ENCODE measurements at places on chromosomes 7 and 10. TPM values are rescaled to one million over a fixed set of nuclear protein-coding genes. Genes with fewer than 3 reads are reported as not detected.

GRCh38 chr7:8177109-8177933, 84.6 kb downstream of the ICA1 start:
- H3K27me3 ChIP-seq, result no peaks in the 10 kb centered on the region
- H3K36me3 ChIP-seq, result no peaks in the 10 kb centered on the region
- H3K4me1 ChIP-seq, result peaks cover 41% of the 10 kb centered on the region
- H3K4me3 ChIP-seq, result no peak overlapping the region
- no peak overlapping the region for H3K27ac ChIP-seq
- no peak for DNase-seq

- H3K27ac ChIP-seq, result peak overlapping the region; percentile 36
- H3K4me1 ChIP-seq, result peaks cover 7% of the 10 kb centered on the region
- peaks cover 84% of the 10 kb centered on the region for H3K36me3 ChIP-seq
- H3K27me3 ChIP-seq, result no peaks in the 10 kb centered on the region
Observed at GRCh38 chr10:28541717-28542365, 8.9 kb downstream of the WAC start.

- no peak overlapping the region for H3K27ac ChIP-seq
- H3K36me3 ChIP-seq, result peaks cover 80% of the 10 kb centered on the region
- H3K27me3 ChIP-seq, result peaks cover 10% of the 10 kb centered on the region
- no peak for DNase-seq
- no peak overlapping the region for H3K4me3 ChIP-seq
Observed at GRCh38 chr10:130240409-130240808, 104.2 kb downstream of the GLRX3 start.

- no peaks in the 10 kb centered on the region for H3K36me3 ChIP-seq
- H3K4me3 ChIP-seq, result no peak overlapping the region
- no peak overlapping the region for H3K27ac ChIP-seq
- no peaks in the 10 kb centered on the region for H3K4me1 ChIP-seq
Observed at GRCh38 chr10:79392020-79392398, 44.7 kb downstream of the PPIF start.

- no peak overlapping the region for H3K4me3 ChIP-seq
- H3K36me3 ChIP-seq, result peaks cover 8% of the 10 kb centered on the region
- H3K4me1 ChIP-seq, result peaks cover 5% of the 10 kb centered on the region
- H3K27ac ChIP-seq, result peak overlapping the region; percentile 34
- DNase-seq, result no peak
Observed at GRCh38 chr10:132847856-132848255, 61.9 kb upstream of the NKX6-2 start.

- DNase-seq, result no peak
- H3K27ac ChIP-seq, result no peak overlapping the region
- H3K4me3 ChIP-seq, result no peak overlapping the region
- H3K4me1 ChIP-seq, result peaks cover 7% of the 10 kb centered on the region
Observed at GRCh38 chr10:93178226-93178625, 104.5 kb downstream of the CYP26A1 start.

GRCh38 chr7:29569648-29570047, 6.0 kb downstream of the PRR15 start:
- peaks cover 55% of the 10 kb centered on the region for H3K4me1 ChIP-seq
- peaks cover 14% of the 10 kb centered on the region for H3K27me3 ChIP-seq
- H3K27ac ChIP-seq, result peak overlapping the region; percentile 89

GRCh38 chr7:19728716-19729115, 19.9 kb upstream of the POLR1F start:
- H3K27ac ChIP-seq, result no peak overlapping the region
- H3K36me3 ChIP-seq, result no peaks in the 10 kb centered on the region
- H3K27me3 ChIP-seq, result no peaks in the 10 kb centered on the region
- H3K4me1 ChIP-seq, result peaks cover 3% of the 10 kb centered on the region

Gene SPDYE6
- not detected for total RNA-seq

GRCh38 chr7:142960955-142961512, 1.1 kb downstream of the KEL start:
- peak; percentile 23 for DNase-seq
- peaks cover 52% of the 10 kb centered on the region for H3K4me1 ChIP-seq
- H3K36me3 ChIP-seq, result peaks cover 7% of the 10 kb centered on the region
- H3K27ac ChIP-seq, result no peak overlapping the region

Gene SGCE
- 25.3 TPM for total RNA-seq

Gene HTRA1
- 18.3 TPM for total RNA-seq

GRCh38 chr10:75331081-75331480, 70.5 kb downstream of the ZNF503 start:
- H3K27ac ChIP-seq, result no peak overlapping the region
- DNase-seq, result no peak
- peaks cover 10% of the 10 kb centered on the region for H3K27me3 ChIP-seq
- H3K36me3 ChIP-seq, result peaks cover 13% of the 10 kb centered on the region
- no peak overlapping the region for H3K4me3 ChIP-seq
- no peaks in the 10 kb centered on the region for H3K4me1 ChIP-seq

- peaks cover 2% of the 10 kb centered on the region for H3K36me3 ChIP-seq
- H3K4me1 ChIP-seq, result peaks cover 2% of the 10 kb centered on the region
- peaks cover 3% of the 10 kb centered on the region for H3K27me3 ChIP-seq
- DNase-seq, result no peak
Observed at GRCh38 chr10:79375321-79376077, 28.2 kb downstream of the PPIF start.

Gene SLC29A4
- total RNA-seq, result 11.8 TPM

DNA sequence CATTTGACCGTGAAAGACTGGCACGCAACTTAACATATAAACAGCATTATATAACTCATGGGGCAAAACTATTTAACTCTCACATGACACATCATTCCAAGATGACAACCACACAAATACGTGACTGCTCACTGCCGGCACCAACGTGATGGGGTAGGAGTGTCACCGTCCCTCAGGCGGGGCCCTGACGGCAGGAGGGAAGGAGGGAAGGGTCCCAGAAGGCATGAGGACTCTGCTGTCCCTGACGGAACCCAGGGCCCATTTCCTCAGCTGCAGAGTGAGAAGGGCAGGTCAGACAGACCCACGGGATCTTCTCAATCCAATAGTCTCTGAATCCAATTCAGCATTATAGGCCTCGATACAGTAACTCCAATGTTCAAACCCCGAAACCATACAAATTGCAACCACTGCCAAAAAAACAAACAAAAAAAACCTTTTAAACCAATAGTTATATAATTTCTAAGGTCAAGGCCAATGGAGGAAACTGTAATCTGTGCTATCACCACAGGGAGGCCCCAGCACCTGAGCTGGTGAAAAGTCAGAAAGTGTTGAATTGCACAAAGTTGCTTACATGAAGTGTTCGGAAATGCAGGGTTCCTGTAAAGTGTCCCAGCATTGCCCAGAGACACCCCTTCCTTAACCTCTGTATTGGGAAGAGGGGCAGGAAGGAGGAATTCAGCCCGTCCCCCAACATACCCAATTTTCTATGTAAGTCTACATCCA, 137.4 kb downstream of the TNS3 start:
- H3K4me1 ChIP-seq, result peaks cover 11% of the 10 kb centered on the region
- no peak for DNase-seq
- peak overlapping the region; percentile 20 for H3K27ac ChIP-seq
- H3K27me3 ChIP-seq, result no peaks in the 10 kb centered on the region
- H3K36me3 ChIP-seq, result no peaks in the 10 kb centered on the region

Gene APBB1IP
- total RNA-seq, result 0.16 TPM

Gene ANKRD61
- total RNA-seq, result not detected

Gene FZD1
- 2.0 TPM for total RNA-seq

GRCh38 chr10:116440330-116441030, 12.8 kb downstream of the PNLIPRP3 start:
- H3K27ac ChIP-seq, result no peak overlapping the region
- no peaks in the 10 kb centered on the region for H3K27me3 ChIP-seq
- no peaks in the 10 kb centered on the region for H3K36me3 ChIP-seq

- H3K27ac ChIP-seq, result no peak overlapping the region
- H3K36me3 ChIP-seq, result peaks cover 10% of the 10 kb centered on the region
- no peaks in the 10 kb centered on the region for H3K4me1 ChIP-seq
- no peak for DNase-seq
Observed at GRCh38 chr10:97229322-97230015, 43.7 kb upstream of the SLIT1 start.

DNA sequence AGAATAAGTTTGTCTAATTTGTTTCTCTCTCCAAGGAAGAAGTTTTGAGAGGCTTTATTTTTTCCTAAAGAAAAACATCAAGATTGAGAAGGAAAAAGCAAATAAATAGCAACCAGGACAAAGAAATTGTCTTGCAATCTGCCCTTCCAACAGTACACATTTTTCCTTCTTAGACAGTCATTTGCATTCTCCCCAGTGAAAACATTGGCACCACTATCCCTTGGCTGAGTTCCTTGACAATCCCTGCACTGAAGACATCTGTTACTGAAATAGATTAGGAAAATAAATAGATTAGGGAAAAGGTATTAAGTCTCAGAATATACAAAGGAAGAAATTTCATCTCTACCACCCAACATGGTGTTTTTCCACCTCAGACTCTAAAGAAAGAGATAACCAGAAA, 12.2 kb upstream of the TMEM243 start:
- no peaks in the 10 kb centered on the region for H3K36me3 ChIP-seq
- no peaks in the 10 kb centered on the region for H3K4me1 ChIP-seq
- no peak for DNase-seq
- no peak overlapping the region for H3K4me3 ChIP-seq

Gene IGFBP1
- total RNA-seq, result 0.37 TPM

GRCh38 chr10:117411479-117412399, 36.5 kb upstream of the PDZD8 start:
- peaks cover 16% of the 10 kb centered on the region for H3K4me1 ChIP-seq
- no peak overlapping the region for H3K4me3 ChIP-seq
- H3K27ac ChIP-seq, result no peak overlapping the region

Data from WTC11 (cell line).